ENCODE measurements at places on chromosomes 1 and 21.

- DNase-seq, result no peak
These were observed 62.8 kb downstream of the EDEM3 start for GRCh38 chr1:184691719-184692324.

- no peak for DNase-seq
These were observed 166.7 kb downstream of the SIPA1L2 start for GRCh38 chr1:232463225-232463624.

DNA sequence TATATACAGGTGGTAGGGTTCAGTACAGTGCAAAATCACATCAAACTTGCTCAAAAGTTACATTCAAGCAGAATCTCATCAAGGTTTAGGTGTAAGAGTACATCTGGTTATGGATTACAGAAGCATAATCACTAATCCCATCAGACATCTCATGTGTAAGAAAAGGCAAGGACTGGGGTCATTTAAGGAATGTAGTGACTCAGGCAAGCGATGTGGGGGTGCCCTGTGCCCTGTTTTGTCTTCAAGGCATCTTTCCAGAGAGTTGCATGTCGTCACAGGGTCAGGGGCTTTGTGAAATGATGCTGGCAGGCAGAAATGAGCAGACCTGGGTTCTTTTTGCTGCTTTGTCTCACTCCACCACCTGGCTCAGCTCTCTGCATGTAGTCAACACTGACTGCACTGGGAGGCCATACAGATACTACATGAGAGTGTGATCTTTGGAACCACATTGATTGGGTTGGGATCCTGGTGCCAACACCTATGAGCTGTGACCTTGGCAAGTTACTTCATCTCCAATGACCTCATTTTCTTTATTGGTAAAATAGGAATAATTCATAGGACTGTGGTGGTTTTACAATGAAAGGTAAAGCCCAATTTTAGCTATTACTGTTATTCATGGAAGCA is 8.2 kb upstream of the HHIPL2 start:
- DNase-seq, result no peak

GRCh38 chr1:6360517-6361070 is 33.0 kb downstream of the ACOT7 start:
- DNase-seq, result no peak

- no peak for DNase-seq
These were observed 79.6 kb downstream of the UBR4 start for GRCh38 chr1:19130468-19130867.

GRCh38 chr1:46816930-46817329 is 18.1 kb downstream of the CYP4B1 start:
- DNase-seq, result no peak

All from left hindlimb (tissue), 1 donor.